ENCODE measurements at places on chromosomes 1 and 21.

DNA sequence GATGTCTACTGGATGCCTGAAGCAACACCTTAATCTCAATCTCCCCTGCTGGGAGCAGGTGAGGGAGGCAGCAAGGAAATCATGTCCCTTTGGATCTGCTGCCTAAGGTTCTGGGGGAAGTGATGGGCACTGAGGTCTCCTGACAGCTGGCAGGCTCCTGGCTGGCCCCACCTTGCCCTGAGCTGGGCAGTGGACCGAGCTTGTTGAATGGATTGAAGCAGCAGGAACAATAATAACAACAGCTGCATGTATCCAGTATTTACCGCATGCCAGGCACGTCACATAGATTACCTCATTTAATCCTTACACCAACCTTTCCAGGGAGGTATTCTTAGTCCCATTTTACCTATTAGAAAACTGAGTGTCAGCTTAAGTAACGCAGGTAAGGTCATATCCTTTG lies 133.9 kb downstream of the PLXNA2 start:
- DNase-seq = no peak

DNA sequence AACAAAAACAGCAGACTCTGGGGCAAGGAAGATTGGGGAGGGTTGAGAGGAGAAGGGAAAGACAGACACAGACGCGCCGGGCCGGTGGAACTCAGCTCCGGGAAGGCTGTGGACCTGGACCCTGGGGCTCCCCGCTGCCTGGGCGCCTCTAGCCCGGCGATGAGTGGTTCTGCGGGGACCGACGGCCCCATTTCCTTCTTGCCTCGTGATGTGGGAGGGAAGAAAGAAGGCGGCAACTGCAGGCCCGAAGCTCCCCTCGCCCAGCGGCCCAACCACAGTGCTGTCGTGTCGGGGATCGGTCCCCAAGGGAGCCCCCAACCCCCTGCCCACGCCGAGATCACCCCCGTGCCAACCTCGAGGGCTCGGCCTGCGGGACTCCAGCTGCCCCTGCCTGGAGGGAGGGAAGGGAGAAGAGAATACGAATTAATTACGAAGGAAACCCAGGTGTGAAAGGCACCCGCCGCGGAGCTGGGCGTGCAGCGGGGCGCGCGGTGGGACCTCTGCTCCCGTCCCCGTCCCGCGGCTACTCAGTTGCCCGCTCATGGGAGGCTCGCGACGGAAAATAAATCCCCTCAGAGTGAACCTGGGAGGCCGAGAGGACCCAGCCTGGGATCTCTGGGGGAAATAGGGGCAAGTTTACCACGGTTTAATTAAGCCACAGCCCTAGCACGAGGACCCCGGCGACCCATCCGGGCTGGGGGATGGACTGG lies 7.4 kb downstream of the FOXD3 start:
- no peak for DNase-seq

DNA sequence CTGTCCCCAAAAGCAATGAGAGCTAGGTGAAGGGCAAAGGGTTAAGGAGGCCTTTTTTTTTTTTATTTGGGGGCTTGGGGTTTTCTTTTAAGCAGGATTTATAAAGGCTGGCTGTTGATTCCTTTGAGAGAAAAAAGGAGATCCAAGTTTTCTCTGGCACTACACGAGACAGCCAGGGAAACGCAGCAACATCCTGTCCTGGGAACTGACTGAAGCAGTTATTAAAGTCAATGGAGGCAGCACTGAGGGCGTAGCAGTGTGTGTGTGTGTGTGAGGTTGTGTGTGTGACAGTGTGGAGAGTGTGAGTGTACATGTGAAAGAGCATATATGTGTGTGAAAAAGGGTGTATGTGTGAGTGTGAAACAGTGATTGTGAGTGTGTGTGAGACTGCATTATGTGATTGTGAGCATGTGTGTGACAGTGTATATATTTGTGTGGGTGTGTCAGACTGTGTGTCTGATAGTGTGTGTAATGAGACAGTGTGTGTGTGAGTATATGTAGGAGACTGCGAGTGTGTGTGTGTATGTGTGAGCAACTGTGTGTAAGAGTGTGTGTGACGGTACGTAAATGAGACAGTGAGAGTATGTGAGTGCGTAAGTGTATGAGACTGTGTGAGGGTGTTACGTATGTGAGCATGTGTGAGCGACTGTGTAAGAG lies 65.9 kb upstream of the TIAM1 start:
- DNase-seq = no peak

DNA sequence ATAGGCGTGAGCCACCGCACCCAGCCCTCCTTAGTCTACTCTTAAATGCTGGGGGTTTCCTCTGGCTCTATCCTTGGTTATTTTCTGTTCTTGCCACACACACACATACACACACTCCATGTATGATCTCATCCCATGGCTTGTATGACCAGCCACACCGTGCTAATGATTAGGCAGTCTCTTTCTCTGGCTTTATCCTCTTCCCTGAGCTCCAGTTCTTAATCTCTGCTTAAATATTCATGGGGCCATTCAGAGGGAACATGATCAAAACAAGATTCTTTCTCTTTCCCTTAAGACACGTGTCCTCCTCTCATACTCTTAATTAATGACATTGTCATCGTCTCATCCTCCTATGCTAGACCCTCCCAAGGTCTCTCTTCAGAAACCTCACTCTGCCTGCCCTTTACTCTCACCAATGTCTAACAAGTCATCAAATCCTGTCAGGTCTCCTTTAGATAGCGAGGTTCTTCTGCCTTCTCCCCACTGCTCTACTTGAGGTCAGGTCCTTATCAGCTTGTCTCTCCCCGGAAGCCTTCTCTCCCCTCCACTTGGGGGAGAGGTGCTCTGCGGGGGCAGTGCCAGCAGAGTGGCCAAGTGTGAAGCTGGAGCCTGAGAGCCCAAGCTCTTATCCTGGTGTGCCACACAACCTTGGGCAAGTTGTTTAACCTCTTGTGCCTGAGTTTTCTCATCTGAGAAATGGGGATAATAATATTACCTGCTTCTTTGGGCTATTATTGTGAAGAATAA lies 83.0 kb upstream of the GNG12 start:
- no peak for DNase-seq

DNA sequence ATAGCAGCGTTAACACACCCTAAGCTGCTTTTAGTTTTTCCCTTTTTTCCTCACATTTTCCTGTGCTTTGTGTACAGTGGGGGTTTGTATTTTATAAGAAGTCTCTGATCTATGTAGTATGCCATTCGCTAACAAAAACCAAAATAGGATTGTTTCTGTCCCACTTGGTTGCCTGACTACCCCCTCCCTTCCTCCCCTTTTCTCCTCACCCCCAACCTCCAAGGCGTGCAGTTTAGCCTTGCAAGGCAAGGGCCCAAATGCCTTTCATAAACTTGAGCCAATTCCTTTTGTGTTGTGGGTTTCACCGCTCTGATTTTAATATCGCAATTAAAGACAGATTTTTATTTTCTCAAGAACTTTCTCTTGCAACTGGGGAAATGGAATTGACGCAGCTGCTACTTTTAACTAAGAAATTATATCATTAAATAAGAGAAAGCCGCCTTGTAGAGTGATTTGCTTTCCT lies 276.9 kb downstream of the TM2D1 start:
- DNase-seq = no peak

- peak; percentile 68 for DNase-seq
These were observed 151.2 kb downstream of the OMA1 start for GRCh38 chr1:58395355-58395754.
